ENCODE measurements at places on chromosomes 3 and 15. TPM values are rescaled to one million over a fixed set of nuclear protein-coding genes. Genes with fewer than 3 reads are reported as not detected.

DNA sequence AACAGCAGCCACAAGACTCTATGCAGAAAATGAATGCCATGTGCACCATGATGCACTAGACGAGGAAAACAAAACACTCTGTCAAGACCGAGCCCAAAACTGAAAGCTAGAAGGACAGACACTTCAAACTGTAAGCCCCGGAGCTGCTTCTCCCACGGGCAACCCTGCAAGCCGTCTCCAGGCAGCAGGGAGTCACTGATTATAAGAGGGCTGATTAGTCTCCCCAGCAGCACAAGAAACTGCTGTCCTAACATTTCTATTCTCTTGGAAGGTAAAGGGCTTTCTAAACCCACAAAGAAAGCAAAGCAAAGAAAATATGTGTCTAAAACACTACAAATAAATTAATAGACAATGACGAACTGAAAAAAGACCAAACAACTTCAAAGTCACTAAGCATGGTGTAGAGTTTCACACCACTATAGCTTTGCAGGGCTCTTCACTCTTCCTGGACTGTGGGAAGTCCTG lies 15.5 kb downstream of the TBC1D2B start:
- H3K27ac ChIP-seq: peak overlapping the region; percentile 71
- H3K27me3 ChIP-seq: no peaks in the 10 kb centered on the region
- DNase-seq: no peak

Gene ROPN1
- not detected for total RNA-seq

GRCh38 chr3:192364316-192364715 lies 363.0 kb downstream of the FGF12 start:
- no peaks in the 10 kb centered on the region for H3K27me3 ChIP-seq
- H3K27ac ChIP-seq: no peak overlapping the region
- H3K4me3 ChIP-seq: no peak overlapping the region
- H3K4me1 ChIP-seq: no peaks in the 10 kb centered on the region

Gene FSIP1
- 0.11 TPM for total RNA-seq

DNA sequence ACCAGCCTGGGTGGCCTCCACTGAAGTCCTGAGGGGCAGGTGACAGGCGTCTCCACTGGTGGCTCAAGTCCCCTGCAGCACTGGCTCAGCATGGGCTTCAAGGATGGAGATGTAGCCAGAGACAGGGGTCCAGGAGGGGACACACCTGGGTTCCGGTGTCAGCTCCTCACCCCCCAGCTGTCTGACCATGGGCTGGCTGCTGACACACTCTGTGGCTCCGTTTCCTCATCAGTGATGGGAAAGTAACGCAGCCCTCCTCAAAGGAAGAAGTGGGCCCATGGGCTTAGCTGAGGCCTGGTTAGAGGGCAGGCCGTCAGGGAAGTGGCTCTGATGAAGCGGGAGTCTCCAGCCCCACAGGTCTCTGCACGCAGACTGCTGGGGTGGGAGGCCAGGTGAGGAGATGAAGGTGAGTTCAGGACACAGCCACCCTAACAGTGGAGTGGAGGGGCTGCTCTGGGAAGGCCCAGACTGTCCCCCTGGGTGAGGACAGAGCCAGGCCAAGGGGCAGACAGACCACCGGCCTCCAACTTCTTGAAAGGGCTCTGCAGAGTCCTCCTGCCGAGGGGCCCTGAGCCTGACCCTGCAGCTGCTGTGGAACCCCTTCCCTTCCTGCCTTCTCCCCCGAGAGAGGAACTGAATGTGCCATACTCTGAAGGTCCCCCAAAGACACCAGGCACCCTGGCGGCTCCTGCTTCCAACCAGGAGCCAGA lies 24.0 kb downstream of the PSTPIP1 start:
- no peaks in the 10 kb centered on the region for H3K27me3 ChIP-seq
- DNase-seq: peak; percentile 11
- no peaks in the 10 kb centered on the region for H3K4me1 ChIP-seq
- no peak overlapping the region for H3K27ac ChIP-seq
- no peaks in the 10 kb centered on the region for H3K36me3 ChIP-seq

- H3K4me1 ChIP-seq: peaks cover 33% of the 10 kb centered on the region
- DNase-seq: no peak
- H3K27me3 ChIP-seq: no peaks in the 10 kb centered on the region
- no peak overlapping the region for H3K4me3 ChIP-seq
- no peaks in the 10 kb centered on the region for H3K36me3 ChIP-seq
Observed at GRCh38 chr3:187987187-187987586, 166.8 kb upstream of the LPP start.

- H3K27ac ChIP-seq: no peak overlapping the region
- H3K36me3 ChIP-seq: peaks cover 10% of the 10 kb centered on the region
- H3K4me3 ChIP-seq: no peak overlapping the region
- DNase-seq: no peak
- H3K4me1 ChIP-seq: no peaks in the 10 kb centered on the region
Observed at GRCh38 chr3:113404637-113405036, 36.7 kb downstream of the CFAP44 start.

GRCh38 chr3:10852066-10852808 lies 36.2 kb downstream of the SLC6A11 start:
- H3K27me3 ChIP-seq: no peaks in the 10 kb centered on the region
- H3K27ac ChIP-seq: no peak overlapping the region
- H3K4me3 ChIP-seq: no peak overlapping the region
- DNase-seq: no peak
- no peaks in the 10 kb centered on the region for H3K4me1 ChIP-seq
- no peaks in the 10 kb centered on the region for H3K36me3 ChIP-seq

DNA sequence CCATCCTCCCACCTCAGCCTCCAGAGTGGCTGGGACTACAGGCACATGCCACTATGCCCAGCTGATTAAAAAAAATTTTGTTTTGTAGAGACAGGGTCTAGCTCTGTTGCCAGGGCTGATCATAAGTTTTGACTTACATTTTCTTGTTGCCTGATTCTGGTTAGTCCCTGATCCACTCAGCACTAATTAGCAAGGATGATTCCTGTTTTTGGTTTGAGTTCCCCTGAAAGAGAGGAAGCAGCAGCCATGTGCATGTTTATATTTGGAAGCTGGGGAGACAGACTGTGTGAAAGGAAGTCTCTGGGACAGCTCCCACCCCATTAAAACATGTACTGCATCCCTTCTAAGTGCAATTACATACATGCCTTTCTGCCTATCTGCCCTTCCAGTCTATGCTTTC lies 3.6 kb upstream of the NCK1 start:
- H3K4me3 ChIP-seq: no peak overlapping the region
- no peak for DNase-seq
- H3K36me3 ChIP-seq: peaks cover 6% of the 10 kb centered on the region
- no peaks in the 10 kb centered on the region for H3K27me3 ChIP-seq

Measured in gastrocnemius medialis (tissue), 4 donors.